ENCODE measurements at places on chromosomes 4 and X.

DNA sequence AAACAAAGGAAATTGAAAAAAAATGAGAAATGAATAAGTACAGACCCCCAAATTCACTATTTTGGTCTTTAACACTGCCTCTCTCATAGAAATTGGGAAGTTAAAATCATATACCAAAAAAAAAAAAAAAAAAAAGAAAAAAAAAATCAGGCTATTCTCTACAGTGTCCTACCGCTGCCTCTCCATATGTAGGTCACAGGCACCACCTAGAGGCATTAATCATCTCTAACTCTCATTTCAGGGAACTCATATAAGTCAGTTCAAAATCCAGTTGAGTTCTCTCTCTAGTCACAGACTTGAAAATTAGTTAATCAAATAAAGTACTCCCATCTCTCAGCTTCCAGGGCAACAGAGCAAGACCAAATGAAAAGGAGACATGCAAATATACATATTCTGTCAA lies 47.9 kb downstream of the COX18 start:
- DNase-seq: no peak

GRCh38 chr4:185534866-185535611 lies at the start of gene PDLIM3:
Gene PDLIM3, minus strand, starts transcription at chr4:185535507. Its CDS starts 73 bp downstream, at chr4:185535434.
- no peak for DNase-seq

- no peak for DNase-seq
Measured at GRCh38 chrX:29911673-29912072, 303.7 kb upstream of the MAGEB2 start.

GRCh38 chr4:75655562-75655961 lies 17.6 kb downstream of the G3BP2 start:
- no peak for DNase-seq

DNA sequence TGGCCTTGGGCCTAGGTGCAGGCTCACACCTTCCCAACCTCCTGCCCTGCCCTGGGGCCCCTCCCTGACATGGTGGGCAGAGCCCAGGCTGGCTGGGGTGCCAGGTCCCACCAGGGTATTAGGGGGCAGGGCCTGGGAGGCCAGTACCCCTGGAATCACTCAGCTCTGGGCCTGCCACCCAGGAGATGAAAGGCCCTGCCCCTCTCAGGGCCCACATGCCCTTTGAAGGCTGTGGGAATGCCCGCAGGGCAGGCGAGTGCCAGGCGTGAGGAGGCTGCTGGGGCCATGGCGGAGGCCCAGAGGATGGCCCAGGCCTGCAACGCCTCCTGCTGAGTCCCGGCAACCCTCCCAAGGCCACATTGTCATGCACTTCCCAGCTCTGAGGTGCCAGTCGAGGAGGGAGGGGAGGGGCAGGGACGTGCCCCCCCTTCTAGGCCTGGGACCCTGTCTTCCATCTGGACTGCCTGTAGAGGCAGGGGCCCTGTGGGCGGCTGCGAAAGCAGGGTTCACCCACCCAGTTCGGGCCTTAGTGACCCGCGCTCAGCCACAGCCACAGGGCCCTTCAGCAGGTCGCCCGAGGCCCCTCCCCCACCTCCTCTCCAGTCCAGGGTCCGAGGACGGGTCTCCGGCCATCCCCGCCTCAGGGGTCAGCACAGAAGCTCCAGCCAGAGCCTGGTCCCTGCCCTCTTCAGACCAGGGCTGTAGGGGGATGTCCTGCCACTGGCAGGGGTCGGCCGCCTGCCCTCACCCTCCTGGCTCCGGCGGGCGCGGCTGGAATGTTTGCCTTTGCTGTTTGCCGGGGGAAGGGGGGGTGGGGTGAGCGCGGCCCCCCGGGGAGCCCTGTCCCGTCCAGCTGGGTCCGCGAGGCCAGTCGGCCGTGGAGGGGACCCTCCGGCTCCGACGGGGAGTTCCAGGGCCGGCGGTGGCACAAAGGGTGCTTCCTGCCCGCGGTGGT lies 26.7 kb upstream of the FGFR3 start:
- no peak for DNase-seq

DNA sequence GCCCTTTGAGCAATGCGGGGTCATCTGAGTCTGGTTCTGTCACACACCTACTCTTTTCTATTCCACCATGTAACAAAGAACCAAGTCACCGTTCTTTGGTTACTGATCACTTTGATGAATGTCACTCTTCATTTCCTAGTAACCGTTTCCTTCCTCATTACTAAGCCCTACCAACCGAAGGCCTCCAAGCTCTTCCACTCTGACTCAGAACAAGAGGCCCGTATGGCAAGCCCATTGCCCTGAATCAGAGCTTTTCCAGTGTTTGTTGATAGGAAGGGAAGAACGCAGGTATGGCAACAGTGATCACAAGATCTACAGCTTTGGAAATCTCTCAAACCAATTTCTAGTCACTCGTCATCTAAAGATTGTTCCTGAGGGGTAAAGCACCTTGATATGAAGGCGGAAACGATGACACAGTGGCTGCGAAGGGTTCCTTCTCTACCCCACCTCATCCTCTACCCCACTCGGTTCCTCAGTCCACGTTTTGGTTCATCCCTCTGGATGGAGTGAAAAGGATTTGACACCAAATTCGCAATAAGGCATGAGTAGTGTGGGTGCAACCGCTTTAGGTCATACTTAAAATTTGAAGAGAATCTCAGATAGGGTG lies 28.0 kb upstream of the CD40LG start:
- DNase-seq: peak; percentile 45

GRCh38 chr4:48296365-48296764 lies 26.7 kb upstream of the TEC start:
- DNase-seq: no peak

GRCh38 chr4:164467493-164467892 lies 286.4 kb upstream of the SMIM31 start:
- no peak for DNase-seq

DNA sequence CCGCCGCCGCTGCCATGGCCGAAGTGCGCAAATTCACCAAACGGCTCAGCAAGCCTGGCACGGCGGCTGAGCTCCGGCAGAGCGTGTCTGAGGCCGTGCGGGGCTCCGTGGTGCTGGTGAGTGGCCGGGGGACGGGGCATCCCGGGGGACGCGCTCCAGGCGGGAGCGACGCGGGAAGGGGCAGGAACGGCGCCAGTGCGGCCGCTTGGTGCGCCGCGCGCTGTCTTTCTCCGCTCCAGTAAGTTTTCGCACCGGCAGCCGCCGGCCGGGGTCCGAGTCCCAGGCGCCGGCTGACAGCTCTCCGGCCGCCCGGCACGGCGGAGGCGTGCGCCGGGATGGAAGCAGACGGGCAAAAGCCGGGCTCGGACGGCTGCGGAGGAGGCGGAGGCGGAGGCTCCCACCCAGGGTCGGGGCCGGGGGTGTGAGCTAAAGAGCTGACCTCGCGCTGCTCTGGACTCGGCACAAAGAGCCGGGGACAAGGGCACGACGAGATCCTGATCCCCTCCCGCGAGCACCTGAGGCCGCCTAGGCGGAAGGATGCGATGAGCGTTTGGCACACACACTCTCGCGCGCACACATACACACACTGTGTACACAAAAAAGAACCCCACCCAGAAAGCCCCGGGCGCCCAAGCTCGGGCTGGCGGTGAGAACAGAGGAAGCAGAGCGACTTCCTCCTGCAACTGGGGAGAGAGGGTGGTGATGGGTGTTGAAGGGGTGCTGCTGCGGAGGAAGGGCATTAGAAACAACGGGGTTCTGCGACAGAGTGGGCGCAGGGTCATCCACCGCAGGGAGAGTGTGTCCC lies 545 bp downstream of the DOCK11 start:
- DNase-seq: peak; percentile 64

DNA sequence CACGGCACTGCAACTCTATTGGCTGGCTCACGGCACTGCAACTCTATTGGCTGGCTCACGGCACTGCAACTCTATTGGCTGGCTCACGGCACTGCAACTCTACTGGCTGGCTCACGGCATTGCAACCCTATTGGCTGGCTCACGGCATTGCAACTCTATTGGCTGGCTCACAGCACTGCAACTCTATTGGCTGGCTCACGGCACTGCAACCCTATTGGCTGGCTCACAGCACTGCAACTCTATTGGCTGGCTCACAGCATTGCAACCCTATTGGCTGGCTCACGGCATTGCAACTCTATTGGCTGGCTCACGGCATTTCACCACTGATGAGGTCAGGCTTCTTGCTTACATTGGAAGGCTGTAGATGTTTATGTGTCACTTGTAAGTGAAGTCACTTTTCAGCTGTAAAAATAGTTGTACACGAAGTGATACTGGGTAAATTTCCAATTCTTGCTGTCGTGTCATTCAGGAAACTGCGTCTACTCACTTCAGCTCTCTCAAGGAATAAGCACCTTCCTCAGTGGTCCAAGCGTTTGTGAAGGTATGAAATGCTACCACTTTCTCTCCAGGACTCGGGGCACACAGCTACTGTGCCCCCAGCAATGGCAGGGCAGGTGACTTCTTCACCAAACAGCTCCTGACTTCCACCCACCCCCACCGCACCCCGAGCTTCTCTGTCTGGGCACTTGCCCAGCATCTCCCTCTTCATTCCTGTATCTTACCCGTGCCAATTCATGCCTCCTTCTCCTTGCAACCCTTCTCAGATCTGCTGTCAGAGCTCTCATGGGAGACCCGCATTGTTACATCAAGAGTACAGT lies 141.3 kb downstream of the AFAP1 start:
- no peak for DNase-seq

DNA sequence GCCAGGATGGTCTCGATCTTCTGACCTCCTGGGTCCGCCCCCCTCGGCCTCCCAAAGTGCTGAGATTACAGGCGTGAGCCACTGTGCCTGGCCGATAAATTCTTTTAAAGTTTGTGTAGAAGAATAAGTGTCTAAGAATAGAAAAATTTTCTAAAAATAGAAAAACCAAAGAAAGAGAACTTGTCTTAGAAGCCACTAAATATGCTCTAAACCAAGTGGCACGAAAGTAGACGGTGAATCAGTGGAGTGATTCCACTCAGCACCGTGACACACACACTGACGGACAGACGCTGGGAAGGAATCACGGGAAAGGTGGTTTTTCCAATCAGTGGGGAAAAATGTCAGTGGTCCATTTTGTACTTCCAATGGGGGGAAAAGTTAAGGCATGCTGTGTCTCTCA lies 72.7 kb upstream of the PSAPL1 start:
- no peak for DNase-seq

DNA sequence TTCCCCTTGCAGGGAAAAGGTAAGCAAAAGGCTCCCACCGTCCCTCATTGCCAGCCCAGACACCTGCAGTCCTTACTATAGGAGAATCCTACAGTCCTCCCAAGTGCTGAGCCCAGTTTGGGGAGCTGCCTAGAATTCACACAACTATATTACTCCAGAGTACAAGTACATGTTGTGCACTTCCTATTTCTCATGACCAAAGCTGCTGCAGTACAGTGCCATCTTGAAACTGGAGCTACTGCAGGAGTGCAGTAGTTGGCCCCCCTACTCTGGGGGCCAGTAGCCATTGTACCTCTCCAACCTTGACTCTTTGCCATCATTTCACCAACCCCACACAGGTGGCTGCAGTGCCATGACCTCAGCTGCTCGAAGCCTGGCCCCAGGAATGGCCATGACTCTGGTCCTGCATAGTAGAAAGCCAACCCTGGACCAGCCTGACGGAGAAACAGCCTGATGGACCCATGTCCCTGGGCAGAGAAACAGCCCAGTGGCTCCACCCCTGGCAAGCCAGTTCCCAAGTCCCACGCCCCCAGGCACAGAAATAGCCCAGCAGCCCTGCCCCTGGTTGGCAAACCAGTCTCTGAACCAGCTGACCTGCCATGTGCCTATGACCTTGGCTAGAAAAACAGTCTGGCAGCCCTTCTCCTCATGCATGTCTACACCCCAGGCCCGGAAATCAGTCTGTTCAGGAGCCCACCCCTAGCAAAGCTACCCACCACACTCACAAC lies 51.9 kb downstream of the PHKA1 start:
- no peak for DNase-seq

DNA sequence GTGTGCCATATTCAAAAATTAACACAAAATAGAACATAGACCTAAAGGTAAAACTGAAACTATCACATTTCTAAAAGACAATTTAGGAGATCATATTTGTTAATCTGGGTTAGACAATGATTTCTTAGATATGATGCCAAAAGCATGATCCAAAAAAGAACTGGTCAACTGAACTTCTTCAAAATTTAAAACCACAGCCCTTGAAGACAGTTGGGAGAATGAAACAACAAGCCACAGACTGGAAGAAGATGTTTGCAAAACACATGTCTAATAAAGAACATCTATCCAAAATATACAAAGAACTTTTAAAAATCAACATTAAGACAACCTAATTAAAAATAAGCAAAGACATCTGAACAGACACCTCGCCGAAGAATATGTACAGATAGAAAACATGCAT lies 19.5 kb downstream of the COMMD8 start:
- no peak for DNase-seq

GRCh38 chrX:136055651-136056221 lies 70.5 kb downstream of the SLC9A6 start:
- DNase-seq: no peak

DNA sequence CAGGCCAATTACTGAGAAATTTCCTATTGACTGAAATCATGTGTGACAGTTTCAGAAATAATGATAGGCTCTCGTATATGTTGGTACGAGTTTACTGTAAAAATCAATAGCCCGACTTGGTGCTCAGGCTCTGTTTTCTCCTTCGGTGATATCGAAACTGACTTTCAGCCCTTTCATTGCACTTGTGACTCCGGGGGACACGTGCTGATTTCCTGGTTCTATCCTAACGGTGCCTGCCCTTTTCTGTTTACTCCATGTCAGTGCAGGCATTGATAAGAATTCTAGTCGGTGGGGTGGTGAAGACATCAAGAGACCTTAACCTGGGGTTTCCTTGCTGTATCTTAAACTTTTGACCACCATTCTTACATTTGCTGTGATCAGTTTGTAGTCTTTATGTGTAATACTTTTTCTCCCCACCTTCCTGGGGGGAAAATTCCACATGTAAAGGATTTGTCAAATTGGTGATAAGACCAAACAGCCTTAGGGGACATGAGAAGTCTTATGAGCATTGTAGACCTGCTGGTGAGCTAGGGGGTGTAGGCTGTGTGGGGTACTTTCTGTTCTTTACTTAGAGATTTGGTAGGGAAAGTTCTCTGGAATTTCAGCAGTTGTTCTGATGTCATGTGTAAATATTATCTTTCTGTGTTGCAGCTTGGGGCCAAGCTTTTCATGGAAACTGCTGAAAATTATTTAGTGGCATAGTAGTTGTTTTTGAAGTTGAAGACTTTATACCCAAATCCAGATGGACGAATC lies 52.7 kb downstream of the TMEM131L start:
- no peak for DNase-seq

GRCh38 chr4:14362385-14362784 lies 639.9 kb upstream of the CPEB2 start:
- DNase-seq: no peak

DNA sequence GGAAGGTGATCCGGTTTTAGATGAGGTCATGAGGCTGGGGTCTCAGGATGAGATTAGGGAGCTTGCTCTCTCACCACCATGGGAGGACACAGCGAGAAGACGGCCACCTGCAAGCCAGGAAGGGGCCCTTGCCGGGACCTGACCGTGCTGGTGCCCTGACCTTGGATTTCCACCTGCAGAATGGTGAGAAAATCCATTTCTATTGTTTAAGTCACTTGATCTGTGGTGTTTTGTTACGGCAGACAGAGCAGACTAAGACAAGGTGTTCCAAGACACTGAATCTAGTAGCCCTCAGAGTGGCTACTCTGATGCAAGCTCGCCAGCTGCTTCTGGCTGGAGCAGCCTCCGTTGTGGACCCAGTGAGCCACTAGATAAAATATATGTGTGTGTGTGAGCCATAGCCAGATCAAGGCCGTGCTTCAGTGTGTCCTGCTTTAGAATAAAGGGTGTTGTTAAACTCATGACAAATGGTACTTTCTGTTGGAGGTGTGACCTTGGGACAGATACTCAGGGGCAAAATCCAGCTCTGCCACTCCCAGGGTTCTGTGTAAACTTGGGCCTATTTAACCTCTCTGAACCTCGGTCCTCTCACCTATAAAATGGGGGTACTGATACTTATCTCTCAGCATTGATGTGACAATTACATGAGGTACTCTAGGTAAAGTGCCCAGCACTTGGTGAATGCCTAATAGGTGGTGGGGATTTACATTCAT lies 67.9 kb upstream of the STX18 start:
- DNase-seq: no peak

Measured in activated CD4-positive, alpha-beta T cell treated with anti-CD3 and anti-CD28 coated beads for 4 hours (primary cell).